ENCODE measurements at places on chromosomes 6 and 20.
A peak's percentile ranks its signal among the peaks of the same experiment; 100 is the strongest.

DNA sequence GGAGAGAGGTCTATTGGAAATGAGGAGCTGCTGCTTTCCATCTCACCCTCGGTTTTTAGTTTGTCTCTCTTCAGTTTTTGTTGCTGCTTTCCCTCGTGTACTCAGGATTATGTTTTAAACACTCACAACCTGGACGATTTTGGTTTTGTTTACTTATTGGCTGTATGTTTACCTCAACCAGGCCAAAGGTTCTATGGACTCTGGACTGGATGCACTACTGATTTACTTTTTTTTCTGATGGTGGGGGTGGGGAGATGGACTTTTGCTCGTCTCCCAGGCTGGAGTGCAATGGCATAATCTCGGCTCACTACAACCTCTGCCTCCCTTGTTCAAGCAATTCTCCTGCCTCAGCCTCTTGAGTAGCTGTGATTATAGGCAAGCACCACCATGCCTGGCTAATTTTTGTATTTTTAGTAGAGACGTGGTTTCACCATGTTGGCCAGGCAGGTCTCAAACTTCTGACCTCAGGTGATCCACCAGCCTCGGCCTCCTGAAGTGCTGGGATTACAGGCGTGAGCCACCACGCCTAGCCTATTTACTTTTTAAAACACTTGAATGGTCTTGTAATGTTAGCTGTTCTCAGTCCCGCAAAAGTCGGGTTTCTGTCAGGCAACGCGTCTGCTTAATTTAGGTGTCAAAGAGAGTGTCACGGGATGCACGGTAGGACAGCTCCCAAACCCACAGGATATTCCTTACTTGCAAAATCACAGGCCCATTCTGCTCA, 148.2 kb upstream of the RIPOR2 start:
- DNase-seq, result no peak

DNA sequence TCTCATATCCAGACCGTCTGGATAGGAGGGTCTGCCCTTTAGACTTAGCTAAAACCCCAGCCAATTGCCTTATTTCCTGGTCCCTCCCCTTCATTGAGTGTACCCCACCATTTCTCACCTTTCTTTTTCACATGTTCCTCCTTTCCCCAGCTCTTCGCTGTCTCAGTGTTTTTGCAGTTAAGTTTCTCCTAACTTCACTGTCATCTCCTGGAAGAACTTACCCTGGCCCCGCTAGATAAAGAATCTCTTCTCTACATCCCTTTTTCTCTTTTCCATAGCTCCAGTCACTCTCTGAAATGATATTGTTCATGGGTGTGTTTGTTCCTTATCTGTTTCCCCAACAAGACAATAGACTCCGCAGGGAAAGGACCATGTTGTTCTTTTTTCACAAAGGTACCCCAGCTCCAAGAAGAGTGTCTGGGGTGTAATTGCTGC, 208.8 kb downstream of the TSHZ2 start:
- DNase-seq, result no peak

DNA sequence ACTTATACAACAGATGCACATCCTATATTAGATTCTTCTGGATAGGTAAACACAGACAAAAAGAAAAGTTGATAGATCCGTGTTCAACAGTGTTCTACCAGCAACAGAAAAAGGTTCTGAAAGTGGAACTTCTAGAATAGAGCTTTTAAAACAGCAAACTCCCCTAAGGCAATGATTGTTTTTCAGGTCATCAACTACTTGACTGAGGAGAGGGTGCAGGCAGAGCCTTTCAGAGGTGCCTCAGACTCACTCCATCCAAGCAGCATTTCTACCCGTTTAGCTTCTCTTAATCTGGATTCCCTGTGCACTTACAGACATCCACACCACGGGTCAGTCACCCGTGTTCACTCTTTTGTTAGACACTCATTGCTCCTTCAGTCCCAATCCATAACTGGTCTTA, 28.9 kb downstream of the FYN start:
- no peak for DNase-seq

- DNase-seq, result no peak
Measured at GRCh38 chr20:37378785-37379598, 33.1 kb downstream of the SRC start.

- DNase-seq, result peak; percentile 30
Measured at GRCh38 chr6:30480536-30481156, 8.7 kb upstream of the HLA-E start.

All from stimulated activated naive CD4-positive, alpha-beta T cell (primary cell).